ENCODE measurements at places on chromosomes 6 and 20.

- DNase-seq, result no peak
These were observed 33.1 kb upstream of the FAM135A start for GRCh38 chr6:70380252-70380651.

DNA sequence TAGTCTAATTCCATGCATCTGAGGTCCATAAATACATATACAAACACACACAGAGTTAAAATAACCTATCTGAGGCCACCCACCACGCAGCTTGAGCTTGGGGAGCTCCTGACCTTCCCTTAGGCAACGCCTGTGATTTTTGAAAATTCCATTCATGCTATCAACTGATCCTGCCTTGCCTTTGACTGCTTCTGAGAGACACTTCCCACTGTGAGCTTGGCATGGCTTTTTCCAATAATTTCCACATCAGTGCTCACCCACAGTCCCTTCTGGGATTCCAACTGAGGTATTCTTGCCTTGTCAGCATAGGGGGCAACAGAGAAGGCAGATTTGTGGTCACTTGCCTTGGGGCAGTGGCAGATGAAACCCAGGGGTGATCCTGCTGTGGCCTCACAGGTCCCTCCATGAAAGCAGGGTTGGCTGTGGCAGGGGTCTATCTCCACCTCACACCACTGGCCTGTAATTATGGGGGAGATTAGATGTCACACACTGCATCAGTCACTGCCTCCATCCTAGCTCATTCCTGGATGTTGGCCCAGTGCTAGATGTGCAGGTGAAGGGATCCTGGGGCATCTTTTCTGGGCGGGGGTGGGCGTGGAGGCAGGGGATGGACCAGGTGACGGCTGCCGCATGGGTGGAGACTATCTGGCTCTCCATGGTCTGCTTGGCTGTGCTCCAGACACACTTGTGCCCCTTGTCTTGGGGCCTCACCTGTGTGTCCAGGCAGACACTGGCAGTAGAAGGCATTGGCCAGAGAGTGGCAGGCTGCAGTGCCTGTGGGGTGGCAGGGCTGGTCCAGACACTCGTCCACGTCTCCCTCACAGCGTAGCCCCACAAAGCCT, 11.2 kb upstream of the GPSM3 start:
- no peak for DNase-seq

DNA sequence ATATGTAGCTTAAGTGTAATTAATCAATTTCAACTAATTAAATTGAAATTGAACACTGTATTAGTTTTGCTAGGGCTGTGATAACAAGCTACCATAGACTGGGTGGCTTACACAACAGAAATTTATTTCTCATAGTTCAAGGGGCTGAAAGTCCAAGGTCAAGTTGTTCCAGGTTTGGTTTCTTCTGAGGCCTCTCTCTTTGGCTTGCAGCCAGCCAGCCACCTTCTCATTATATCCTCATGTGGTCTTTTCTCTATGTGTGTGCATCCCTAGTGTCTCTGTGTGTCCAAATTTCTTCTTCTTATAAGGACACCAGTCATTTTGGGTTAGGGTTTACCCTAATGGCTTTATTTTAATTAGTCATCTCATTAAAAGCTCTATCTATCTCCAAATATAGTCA, 611.7 kb downstream of the UTRN start:
- DNase-seq, result no peak

DNA sequence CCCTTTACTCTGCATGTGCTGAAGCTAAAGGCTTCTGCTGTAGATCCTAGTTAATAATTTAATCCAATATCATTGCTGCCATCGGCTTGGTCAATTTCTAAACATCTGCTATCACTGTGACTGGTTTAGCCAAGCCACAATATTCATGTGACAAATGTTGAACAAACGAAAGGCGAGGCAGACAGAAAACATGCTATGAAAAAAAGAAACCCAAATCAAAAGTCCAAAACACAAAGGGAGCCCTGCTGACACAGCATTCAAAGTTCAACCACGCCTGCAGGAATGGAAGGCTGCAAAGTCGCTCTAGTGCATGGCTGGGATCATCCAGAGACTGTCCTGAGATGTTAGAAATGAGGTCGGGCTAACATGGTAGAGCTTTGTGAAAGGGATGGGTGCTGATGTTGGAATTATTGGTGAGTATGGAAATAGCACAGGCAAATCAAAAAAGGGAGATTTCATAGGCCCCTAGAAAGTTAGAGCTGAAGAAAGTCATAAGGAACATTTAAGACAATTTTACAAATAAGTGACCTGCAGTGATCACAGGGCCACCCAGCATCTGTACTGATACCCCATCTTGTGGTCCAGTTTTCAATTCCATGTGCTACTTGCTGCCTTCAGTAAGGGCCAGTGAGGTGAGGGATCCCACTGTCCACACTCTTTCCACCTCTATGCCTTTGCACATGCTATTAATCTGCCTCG, 8.8 kb upstream of the NHSL1 start:
- no peak for DNase-seq

- DNase-seq, result no peak
These were observed 66.6 kb upstream of the TAB2 start for GRCh38 chr6:149250951-149251350.

GRCh38 chr20:41392295-41392694, 25.7 kb upstream of the EMILIN3 start:
- DNase-seq, result no peak

GRCh38 chr20:43749734-43750294, 23.0 kb upstream of the GTSF1L start:
- DNase-seq, result peak; percentile 79

- DNase-seq, result no peak
These were observed 57.4 kb upstream of the DDR1 start for GRCh38 chr6:30826961-30827342.

All from T-helper 17 cell (primary cell).